ENCODE measurements at places on chromosomes 7 and 10. TPM values are rescaled to one million over a fixed set of nuclear protein-coding genes. Genes with fewer than 3 reads are reported as not detected.

The OR2A7 gene
- not detected for polyA plus RNA-seq

The LRWD1 gene
- polyA plus RNA-seq: 53.2 TPM

The DBNL gene
- polyA plus RNA-seq: 230 TPM

DNA sequence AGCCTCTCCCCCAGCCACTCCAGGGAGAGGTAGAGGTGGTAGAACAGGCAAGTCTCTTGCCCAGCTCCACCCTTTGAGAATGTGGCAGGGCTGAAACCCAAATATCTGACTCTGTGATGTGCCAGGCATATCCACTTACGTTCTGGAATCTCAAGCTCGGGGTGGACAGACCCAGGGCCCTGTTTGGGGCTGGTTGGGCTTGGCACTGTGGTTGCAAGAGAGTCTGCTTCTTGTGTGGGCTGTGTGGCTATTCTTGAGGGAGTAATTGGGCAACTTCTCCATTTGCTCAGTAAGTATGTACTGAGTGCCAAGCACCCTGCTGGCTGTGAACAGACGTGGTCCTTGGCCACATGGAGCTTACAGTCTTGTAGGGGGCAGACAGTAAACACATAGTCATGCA lies 4.7 kb downstream of the UBTD1 start:
- H3K4me3 ChIP-seq: no peak overlapping the region
- no peaks in the 10 kb centered on the region for H3K27me3 ChIP-seq
- DNase-seq: no peak
- no peaks in the 10 kb centered on the region for H3K36me3 ChIP-seq

DNA sequence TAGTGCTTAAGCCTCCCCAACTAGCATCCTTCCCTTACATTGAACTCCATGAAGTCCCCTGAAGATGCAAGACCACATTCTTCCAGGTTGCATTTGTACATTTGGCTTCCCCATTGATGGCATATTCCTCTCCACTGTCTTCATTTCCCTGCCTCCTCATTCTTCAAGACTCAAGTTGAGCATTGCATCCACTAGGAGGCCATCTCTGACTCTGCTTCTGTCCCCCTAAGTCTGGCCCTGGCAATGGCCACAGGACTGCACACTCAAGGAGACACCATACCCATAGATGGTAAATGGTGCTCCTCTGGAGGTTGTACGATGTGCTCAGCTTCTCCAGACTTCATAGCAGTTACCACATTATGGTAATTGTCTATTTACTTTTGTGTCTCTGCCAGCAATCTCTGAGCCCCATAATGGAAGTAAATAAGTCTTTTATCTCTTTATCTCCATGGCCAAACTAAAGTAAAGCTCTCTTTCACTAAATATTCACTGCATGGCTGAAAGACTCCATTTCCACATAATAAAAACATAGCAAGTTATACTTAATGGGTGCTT lies 112.6 kb downstream of the PTPRZ1 start:
- no peak overlapping the region for H3K27ac ChIP-seq
- no peaks in the 10 kb centered on the region for H3K36me3 ChIP-seq
- peaks cover 6% of the 10 kb centered on the region for H3K27me3 ChIP-seq
- no peak for DNase-seq
- H3K4me3 ChIP-seq: no peak overlapping the region

- DNase-seq: peak; percentile 56
- peaks cover 10% of the 10 kb centered on the region for H3K4me1 ChIP-seq
- H3K27me3 ChIP-seq: no peaks in the 10 kb centered on the region
- H3K4me3 ChIP-seq: no peak overlapping the region
- peak overlapping the region; percentile 80 for H3K27ac ChIP-seq
- H3K36me3 ChIP-seq: peaks cover 84% of the 10 kb centered on the region
Observed at GRCh38 chr10:33216661-33217427, 117.6 kb downstream of the NRP1 start.

GRCh38 chr7:138195151-138195571 lies 118.9 kb downstream of the AKR1D1 start:
- no peaks in the 10 kb centered on the region for H3K4me1 ChIP-seq
- H3K27me3 ChIP-seq: no peaks in the 10 kb centered on the region
- H3K4me3 ChIP-seq: no peak overlapping the region
- H3K27ac ChIP-seq: no peak overlapping the region
- DNase-seq: no peak

DNA sequence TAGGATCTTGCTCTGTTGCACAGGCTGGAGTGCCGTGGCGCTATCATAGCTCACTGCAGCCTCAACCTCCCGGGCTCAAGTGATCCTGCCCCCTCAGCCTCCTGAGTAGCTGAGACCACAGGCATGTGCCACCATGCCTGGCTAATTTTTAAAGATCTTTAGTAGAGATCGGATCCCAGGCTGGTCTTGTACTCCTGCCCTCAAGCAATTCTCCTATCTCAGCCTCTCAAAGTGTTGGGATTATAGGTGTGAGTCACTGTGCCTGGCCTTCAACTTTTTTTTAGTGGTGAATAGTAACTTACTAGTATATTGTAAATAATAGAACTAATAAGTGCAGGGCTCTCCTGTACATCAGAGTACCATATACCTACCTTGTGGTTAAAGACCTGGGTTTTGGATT lies 52.1 kb upstream of the LMTK2 start:
- no peak for DNase-seq
- no peaks in the 10 kb centered on the region for H3K36me3 ChIP-seq
- peaks cover 19% of the 10 kb centered on the region for H3K27me3 ChIP-seq
- no peaks in the 10 kb centered on the region for H3K4me1 ChIP-seq

- peak; percentile 63 for DNase-seq
- H3K27me3 ChIP-seq: no peaks in the 10 kb centered on the region
- H3K4me1 ChIP-seq: no peaks in the 10 kb centered on the region
- no peak overlapping the region for H3K4me3 ChIP-seq
Observed at GRCh38 chr7:33185786-33186185, 56.4 kb downstream of the BBS9 start.

- no peaks in the 10 kb centered on the region for H3K4me1 ChIP-seq
- no peaks in the 10 kb centered on the region for H3K27me3 ChIP-seq
Observed at GRCh38 chr7:14083761-14084160, 94.3 kb upstream of the ETV1 start.

- H3K4me1 ChIP-seq: no peaks in the 10 kb centered on the region
- H3K36me3 ChIP-seq: peaks cover 58% of the 10 kb centered on the region
- no peak overlapping the region for H3K4me3 ChIP-seq
- no peak for DNase-seq
- no peaks in the 10 kb centered on the region for H3K27me3 ChIP-seq
Observed at GRCh38 chr7:29955799-29956486, 33.7 kb downstream of the SCRN1 start.

DNA sequence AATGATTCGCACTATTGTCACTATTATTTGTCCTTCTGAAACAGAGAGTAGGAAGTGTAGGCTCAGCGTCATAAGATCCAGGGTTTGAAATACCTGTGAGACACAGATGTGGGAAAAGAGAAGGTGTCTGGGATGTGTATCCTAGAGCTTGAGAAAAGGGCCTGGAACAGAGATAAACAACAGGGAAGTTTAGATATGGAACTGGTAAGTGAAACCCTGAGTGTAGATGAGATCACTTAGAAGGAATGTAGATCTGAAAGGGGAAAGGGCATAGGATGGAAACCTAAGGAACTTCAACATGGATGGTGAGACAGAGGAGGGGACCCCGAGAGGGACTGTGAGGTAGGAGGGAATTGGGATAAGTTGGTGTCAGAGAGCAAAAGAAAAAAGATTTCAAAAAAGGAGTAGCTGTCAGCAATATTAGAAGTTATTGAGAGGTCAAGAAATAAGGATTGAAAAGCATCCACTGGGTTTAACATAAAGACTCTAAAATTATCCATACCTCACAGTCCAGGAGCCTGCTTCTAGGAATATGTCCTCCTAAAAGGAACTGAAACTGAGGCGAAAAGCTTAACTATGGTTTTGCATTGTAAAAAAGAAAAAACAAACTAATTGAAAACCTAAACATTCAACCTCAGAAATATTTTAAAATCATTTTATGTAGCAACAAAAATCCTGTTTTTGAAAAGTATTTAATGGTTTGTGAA lies 119.2 kb upstream of the NPVF start:
- no peak overlapping the region for H3K4me3 ChIP-seq
- no peak overlapping the region for H3K27ac ChIP-seq
- DNase-seq: no peak

GRCh38 chr7:46576950-46577349 lies 655.9 kb upstream of the IGFBP3 start:
- no peak for DNase-seq
- H3K27ac ChIP-seq: no peak overlapping the region
- H3K27me3 ChIP-seq: no peaks in the 10 kb centered on the region
- no peaks in the 10 kb centered on the region for H3K36me3 ChIP-seq

- no peaks in the 10 kb centered on the region for H3K36me3 ChIP-seq
- no peaks in the 10 kb centered on the region for H3K27me3 ChIP-seq
- H3K4me3 ChIP-seq: no peak overlapping the region
- no peaks in the 10 kb centered on the region for H3K4me1 ChIP-seq
- DNase-seq: no peak
Observed at GRCh38 chr10:106682175-106682574, 482.3 kb downstream of the SORCS1 start.

- DNase-seq: no peak
- H3K36me3 ChIP-seq: no peaks in the 10 kb centered on the region
- no peaks in the 10 kb centered on the region for H3K27me3 ChIP-seq
- no peak overlapping the region for H3K4me3 ChIP-seq
- no peaks in the 10 kb centered on the region for H3K4me1 ChIP-seq
- no peak overlapping the region for H3K27ac ChIP-seq
Observed at GRCh38 chr10:92305133-92306072, 14.4 kb downstream of the MARCHF5 start.

- peaks cover 40% of the 10 kb centered on the region for H3K4me1 ChIP-seq
- peak; percentile 78 for DNase-seq
- no peaks in the 10 kb centered on the region for H3K36me3 ChIP-seq
- H3K4me3 ChIP-seq: peak overlapping the region; percentile 70
- H3K27me3 ChIP-seq: no peaks in the 10 kb centered on the region
Observed at GRCh38 chr10:21526188-21526859, 842 bp upstream of the SKIDA1 start.

- H3K27me3 ChIP-seq: no peaks in the 10 kb centered on the region
- no peak overlapping the region for H3K4me3 ChIP-seq
- no peaks in the 10 kb centered on the region for H3K36me3 ChIP-seq
Observed at GRCh38 chr10:43859016-43859525, 210.4 kb upstream of the ZNF32 start.

- DNase-seq: no peak
- H3K4me3 ChIP-seq: no peak overlapping the region
- no peaks in the 10 kb centered on the region for H3K36me3 ChIP-seq
- H3K27me3 ChIP-seq: no peaks in the 10 kb centered on the region
- H3K4me1 ChIP-seq: no peaks in the 10 kb centered on the region
Observed at GRCh38 chr10:47169581-47169980, 130.4 kb upstream of the GDF10 start.

DNA sequence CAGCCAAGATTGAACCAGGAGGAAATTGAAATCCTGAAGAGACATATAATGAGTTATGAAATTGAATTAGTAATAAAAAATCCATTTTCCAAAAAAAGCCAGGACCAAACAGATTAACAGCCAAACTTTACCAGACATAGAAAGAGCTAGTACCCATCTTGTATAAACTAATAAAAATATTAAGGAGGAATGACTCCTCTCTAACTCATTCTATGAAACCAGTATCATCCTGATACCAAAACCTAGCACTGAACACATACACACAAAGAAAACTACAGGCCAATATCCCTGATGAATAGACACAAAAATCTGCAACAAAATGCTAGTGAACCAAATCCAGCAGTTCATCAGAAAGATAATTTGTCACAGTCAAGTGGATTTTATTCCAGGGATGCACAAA lies 140.6 kb downstream of the PCDH15 start:
- H3K27me3 ChIP-seq: no peaks in the 10 kb centered on the region
- H3K4me1 ChIP-seq: no peaks in the 10 kb centered on the region
- H3K27ac ChIP-seq: no peak overlapping the region
- no peak for DNase-seq
- no peaks in the 10 kb centered on the region for H3K36me3 ChIP-seq

GRCh38 chr10:24208661-24209431 lies at the start of gene KIAA1217:
KIAA1217 (plus strand) TSS chr10:24209138; CDS start chr10:24209194, 56 bp downstream.
- peak; percentile 57 for DNase-seq
- H3K4me3 ChIP-seq: peak within 1 kb of the TSS; percentile 51
- peak within 1 kb of the TSS; percentile 76 for H3K27ac ChIP-seq

DNA sequence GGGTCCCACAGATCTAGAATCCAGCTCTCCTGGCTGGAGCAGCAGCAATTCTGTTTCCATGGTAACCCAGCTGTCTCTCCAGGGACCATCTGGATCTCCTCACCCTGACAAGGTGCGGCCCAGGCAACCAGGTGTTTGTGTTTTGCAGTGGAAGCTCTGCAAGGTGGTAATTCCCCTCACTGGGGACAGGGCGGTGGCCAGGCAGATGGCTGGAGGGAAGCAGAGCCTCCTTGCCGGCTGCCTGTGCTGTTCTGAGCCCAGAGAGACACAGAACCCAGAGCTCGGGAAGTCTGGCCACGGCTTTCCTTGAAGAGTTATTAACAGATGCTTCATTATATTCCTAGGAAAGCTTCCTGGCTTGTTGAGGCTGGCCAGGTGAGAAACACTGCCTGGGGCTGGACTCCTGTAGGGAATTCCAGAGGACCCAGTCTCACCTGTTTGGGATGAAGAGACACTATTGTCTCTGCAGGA lies 118.2 kb upstream of the PPIF start:
- H3K27me3 ChIP-seq: no peaks in the 10 kb centered on the region
- peaks cover 35% of the 10 kb centered on the region for H3K36me3 ChIP-seq
- H3K27ac ChIP-seq: peak overlapping the region; percentile 89
- H3K4me1 ChIP-seq: peaks cover 4% of the 10 kb centered on the region
